ENCODE measurements at places on chromosomes 1 and 21.
A peak's percentile ranks its signal among the peaks of the same experiment; 100 is the strongest.

- peak; percentile 93 for DNase-seq
Measured at GRCh38 chr1:223129229-223129901, 13.7 kb downstream of the TLR5 start.

DNA sequence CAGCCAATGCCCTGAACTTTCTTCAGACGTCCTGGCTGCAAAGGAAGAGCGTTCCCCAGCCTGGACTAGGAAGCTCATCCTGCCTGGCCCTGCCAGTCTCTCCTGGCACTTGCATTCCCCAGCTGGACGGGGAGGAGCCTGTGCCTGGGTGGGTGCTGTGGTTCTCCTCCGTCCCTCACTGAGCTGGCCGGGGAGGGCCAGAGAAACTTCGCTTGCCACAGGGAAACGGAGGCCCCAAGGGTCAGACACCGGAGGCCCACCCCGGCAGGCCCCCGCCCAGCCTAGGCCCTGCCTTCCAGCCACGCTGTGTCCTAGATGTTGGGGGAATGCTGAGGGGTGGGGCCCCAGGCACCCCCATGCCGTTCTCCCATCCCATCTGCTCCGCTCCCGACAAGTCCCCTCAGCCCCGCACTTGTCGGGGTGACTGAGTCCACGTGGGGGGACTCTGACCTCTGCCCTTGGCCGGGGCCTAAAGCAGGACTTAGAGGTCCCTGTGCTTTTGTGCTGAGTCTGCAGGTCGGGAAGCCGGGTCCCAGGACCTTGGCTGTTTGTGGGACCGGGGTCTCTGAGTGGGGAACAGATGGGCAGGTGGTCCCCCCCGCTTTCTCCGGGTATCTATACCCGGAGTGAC is 4.8 kb downstream of the FTCD start:
- DNase-seq = peak; percentile 79

DNA sequence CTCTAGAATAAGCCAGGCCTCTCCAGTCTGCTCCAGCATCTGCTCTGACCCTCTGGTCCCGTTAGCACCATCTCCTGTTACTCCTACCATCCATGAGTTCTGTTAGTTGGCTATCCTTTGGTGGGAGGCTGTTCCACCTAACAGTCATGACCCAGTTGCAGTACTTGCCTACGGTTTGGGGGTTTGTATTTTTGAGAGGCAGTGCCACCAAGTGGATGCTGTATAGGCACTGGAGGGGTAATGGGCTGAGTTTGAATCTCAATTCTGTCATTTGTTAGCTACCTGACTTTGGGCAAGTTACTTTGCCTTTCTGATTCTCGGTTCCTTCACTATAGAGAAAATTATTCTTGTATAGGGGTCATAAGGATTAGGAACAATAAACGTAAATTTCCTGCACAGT is 12.1 kb upstream of the C8B start:
- no peak for DNase-seq

DNA sequence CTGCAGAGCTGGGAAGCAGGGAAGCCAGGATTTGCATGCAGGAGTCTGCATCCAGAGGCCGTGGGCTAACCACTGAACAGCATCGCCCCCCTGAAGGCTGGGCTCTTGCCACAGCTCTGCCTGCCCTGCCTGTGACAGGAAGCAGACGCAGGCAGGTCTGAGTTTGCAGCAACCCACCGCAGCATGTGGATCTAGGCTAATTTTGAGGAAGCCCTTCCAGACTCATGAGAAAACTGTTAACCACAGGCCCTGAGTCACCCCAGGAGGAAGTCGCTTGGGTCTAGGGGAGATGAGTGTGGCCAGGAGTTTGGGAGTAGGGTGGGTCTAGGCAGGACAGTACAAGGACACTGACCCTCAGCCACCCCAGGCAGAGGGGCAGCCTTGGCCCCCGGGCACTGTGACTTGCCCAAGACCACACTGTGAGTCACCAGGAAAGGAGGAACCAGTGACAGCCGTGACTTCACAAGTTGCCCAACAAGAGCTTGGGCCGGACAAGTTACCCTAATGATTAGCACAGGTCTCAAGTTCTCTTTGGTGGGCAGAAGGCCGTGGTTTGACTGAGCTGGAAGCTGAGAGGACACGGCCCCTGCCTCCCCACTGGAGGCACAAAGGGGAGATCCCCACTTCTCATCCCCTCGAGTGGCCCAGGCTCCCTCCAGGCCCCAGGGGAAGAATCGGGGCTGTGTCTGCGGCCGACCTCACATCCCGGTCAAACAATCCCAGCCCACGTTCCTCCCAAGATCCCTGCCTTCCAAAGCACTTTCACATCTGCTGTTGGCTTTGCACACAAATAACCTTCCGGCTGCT is 826 bp downstream of the LAPTM5 start:
- DNase-seq = peak; percentile 92

DNA sequence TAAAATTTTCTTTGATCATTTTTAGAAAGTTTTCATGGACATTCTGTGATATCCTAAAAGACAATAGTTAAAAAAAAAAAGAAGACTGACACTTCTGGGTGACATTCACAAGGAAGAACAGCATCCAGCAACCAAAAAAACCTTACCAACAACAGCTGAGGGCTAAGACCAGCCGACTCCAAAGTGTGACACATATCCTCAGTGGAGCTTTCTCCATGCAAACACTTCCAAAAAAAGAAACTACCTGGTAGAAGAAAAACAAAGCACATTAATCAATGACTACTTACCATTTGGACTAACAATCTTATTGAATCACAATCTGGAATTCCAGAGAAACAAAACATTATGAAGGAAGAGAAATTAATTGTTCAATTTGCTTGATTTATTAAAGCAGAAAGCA is 88.2 kb downstream of the IARS2 start:
- DNase-seq = no peak

DNA sequence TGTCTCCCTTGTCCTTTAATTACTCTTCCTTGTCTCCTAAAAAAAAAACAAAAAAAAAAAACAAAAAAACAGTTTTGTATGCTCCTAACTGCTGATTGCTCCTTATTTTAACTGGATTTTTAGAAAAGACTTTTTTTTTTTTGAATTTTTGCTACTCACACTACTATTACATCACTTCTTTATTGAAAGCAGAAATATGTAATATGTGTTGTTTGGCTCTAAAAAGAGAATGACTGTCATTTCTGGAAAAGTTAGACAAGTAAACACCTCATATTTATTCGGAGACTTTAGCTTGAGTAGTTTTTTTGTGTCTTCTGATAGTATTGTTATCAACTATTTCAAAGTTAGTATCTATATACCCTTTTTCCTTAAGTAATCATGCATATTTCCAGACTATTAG is 855.0 kb downstream of the USP25 start:
- DNase-seq = no peak

- DNase-seq = no peak
Measured at GRCh38 chr1:8342325-8342724, 24.4 kb downstream of the SLC45A1 start.

GRCh38 chr1:72524021-72524420 is 241.7 kb upstream of the NEGR1 start:
- DNase-seq = no peak

GRCh38 chr1:81069856-81070255 is 730.9 kb upstream of the ADGRL2 start:
- no peak for DNase-seq

DNA sequence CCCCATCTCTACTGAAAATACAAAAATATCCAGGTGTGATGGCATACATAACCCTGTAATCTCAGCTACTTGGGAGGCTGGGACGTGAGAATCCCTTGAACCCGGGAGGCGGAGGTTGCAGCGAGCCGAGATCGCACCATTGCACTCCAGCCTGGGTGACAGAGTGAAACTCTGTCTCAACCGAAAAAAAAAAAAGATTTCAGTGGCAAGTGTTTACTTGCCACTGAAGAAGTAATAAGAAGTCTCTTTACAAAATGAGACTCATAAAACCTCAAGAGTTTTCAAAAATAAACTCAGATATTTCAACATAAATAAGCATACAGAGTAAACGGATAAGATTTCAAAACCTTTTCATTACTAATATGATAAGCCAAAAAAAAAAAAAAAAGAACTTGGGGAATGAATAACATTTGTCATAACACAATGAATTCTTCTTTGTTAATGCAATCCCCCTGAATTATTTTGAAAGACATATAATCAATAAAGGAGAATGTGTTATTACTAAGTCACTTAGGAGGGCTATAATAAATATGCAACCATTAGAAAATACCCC is 34.2 kb upstream of the EXO1 start:
- DNase-seq = no peak

GRCh38 chr1:205632669-205633169 is 908 bp upstream of the ELK4 start:
- DNase-seq = no peak

DNA sequence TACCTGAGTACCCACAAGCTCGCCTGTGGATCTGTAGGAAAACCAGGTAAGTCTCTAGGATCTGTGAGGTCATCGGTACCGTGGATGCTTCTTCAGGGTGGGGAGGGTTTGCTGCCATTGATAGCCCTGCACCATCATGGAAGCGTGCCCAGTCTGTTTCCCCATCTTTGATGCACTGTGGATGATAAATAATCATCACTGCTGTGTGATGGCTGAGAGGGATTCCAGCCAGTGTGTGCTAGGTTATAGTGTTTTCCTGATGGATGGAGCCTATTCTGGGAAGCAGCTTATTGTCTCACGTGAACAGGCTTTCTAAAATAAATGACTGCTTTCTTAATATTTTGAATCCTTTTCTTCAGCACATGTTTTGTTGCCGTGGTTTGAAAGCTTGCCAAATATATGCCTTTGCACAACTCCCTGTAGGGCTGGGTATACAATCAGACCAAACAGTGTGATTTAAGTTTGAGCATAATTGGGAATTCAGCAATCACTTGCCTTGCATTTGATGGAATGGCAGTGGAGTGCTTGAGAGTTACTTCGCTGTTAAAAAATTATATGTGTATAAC is 113.8 kb downstream of the CAMTA1 start:
- DNase-seq = no peak

GRCh38 chr1:37478890-37479254 is 4.5 kb downstream of the ZC3H12A start:
- DNase-seq = peak; percentile 58

DNA sequence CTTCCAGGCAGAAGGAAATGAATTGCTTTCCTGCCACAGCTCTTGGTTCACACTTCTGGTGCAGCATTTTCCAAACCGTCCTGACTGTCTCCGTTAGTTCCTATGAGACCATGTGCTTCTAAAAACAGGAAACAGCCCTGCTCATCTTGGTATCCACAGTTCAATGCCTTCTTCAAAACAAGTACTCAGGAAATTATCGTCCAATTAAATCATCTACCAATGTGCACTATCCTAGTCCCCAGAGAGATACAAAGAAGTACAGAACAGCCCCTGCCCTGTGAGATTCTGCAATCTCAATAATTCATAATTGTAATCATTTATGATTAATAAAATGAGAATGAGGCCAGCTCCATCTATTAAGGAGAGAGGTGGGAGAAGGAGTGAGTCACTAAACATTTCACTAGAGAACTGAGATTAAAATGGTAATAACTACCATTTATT is 11.2 kb downstream of the CLEC20A start:
- no peak for DNase-seq

DNA sequence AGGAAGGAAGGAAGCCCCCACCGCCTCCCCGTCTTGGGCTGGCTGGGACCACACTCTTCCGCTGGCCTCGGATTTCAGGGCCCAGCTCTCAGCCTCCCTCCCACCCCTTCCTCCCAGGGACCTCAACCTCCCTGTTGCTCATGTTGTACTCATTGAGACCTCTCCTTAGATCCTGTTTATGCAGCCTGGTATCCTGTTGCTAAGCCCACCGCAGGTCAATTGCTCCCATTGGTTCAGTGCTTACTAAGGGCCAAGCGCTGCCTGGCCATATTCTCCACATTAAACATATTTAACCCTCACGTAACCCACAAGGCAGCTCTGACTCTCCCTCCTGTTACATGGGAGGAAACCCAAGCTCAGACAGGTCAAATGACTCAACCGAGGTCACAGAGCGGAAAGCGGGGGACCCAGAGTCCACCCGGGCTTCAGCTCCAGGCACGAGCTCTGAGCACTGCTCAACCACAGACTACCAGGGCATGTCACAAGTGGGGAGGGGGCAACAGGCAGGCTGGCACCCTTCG is 23.2 kb upstream of the H6PD start:
- DNase-seq = no peak

DNA sequence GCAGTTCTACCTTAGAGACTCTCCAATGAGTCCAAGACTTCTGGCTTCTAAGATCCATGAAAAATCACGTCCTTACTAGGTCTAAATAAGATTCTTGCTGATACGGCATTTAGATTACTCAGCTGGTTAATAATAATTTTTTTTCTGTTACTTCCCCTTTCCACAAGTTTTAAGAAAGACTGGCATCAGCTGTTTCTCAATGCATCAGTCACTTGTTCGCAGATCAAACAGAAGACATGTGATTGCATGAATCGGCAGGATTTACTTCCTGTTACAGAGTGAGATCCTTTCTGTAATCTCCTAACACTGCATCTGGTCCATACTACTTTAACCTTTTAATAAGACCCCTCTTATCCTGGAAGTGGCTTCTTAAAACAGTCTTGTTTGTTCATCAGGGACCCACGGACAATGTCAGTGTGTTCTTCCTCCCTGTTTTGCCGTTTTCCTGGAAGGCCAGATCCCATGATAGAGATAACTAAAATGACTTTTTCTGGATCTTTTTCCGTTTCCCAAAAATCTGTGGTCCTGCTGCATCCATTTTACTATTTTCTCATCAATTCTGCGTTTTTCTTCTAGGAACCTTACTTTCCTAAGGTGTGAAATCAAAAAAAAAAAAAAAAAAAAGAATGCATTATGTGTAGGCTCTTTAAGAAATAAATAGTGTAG is 6.1 kb downstream of the NPL start:
- no peak for DNase-seq

GRCh38 chr1:22772014-22772413 is 61.4 kb downstream of the EPHB2 start:
- no peak for DNase-seq

DNA sequence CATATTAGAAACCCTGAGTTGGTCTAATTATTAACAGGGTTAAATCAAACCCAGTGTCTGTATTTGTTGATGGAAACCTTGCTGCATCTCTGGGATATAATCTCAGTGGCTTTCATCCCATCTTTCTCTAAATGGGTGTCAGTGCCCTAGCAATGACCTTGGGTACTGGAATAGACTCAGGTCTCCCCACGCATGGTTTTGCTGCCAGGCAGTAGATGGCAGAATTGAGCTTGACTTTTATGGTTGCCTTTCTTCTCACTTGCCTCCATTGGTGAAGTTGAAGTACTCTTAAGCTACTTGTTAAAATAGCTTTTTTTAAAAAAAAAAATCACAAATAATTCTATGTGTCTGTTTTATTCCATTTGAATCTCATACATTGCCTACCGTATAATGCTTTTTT is 81.8 kb upstream of the HMCN1 start:
- DNase-seq = no peak

GRCh38 chr1:201480231-201481003 is 11.4 kb upstream of the PHLDA3 start:
- peak; percentile 94 for DNase-seq
